ENCODE measurements at places on chromosomes 2 and 18.

DNA sequence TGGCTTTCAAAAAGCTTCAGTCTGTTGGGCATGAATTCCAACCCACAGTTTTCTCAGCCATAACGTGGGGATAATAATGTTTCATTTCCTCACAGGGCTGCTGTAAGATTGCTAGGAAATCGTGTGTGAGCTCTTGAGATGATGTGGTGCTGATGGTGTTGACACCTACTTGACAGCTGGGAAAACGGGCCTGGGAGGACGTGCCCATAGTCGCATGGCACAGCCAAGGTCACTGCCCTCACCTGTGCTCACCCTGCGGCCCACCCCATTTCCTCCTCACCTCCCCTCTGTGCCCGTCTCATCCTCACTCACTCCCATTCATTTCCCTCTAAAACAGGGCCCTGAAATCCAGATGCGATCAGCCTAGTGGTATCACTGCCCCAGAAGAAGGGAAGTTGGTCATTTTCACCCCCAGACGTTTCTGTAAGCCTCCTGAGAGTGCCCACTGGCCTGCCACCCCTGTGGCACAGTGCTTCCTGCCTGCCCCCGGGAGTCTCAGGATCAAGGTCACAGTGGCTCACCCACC, 33.0 kb downstream of the DPYSL5 start:
- no peak for DNase-seq

DNA sequence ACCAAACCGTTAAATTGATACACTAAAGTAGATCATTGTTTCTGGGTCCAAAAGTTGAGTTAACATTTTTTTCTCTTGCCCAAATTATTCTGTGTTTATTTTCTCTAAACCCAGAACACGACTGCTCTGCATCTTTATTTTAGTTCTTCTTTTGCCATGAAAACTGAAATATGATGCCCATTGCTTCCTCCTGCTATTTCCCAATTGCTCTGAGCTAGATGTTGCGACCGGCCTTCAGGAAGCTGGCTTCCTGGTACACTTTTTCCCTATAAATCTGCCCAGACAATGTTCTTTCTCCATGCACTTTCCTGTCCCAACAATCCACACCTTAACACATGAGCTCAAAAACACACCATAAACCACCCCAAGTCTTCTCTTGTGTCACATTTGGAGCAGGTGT, 501.4 kb downstream of the FBXO15 start:
- no peak for DNase-seq

GRCh38 chr2:236209535-236209934, 41.3 kb upstream of the GBX2 start:
- DNase-seq = no peak

DNA sequence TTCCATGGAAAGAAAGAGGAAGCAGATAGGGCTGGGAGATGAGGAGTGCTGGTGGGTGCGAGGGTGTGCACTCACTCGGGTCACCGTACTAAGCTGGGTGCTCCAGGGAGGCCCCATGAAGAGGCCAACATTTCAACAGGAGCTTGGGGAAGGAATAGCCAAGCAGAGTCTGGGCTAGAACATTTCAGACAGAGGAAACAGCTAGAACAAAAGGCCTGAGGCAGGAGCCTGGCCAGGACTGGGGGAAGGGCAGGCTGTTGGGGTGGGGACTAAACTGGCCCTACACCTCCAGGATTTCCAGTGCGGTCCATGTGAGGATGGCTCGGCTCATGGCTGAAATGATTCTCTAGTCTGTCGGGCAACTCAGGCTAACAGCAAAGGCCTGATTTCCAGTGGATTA, 90.8 kb downstream of the ZFP36L2 start:
- DNase-seq = no peak

- DNase-seq = no peak
These were observed 75.4 kb downstream of the CERKL start for GRCh38 chr2:181581534-181581933.

GRCh38 chr2:213152065-213152794, 818 bp upstream of the IKZF2 start:
- DNase-seq = no peak

- no peak for DNase-seq
These were observed 201.5 kb downstream of the LPIN1 start for GRCh38 chr2:11947956-11948355.

- DNase-seq = no peak
These were observed 44.4 kb downstream of the ST8SIA5 start for GRCh38 chr18:46712406-46712805.

DNA sequence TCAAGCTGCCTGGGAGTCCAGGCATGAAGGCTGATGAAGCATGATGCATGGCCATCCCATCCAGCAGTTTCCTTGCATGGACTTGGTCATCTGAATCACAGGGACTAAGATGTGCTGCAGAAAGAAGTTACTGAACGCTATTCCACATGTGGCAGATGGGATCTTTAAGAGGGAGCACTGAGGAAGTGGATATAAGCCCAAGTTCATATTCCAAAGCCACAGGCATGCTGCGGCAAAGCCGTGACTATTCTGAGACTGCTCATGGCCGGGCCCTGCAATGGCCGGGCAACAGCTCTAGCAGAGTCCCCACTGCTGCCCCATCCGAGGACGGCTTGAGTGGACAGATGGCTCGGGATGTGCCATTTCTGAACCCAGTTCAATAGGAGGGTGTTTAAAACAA, 61.5 kb downstream of the STPG4 start:
- no peak for DNase-seq

GRCh38 chr18:79252904-79253633, 142.7 kb upstream of the NFATC1 start:
- DNase-seq = no peak

DNA sequence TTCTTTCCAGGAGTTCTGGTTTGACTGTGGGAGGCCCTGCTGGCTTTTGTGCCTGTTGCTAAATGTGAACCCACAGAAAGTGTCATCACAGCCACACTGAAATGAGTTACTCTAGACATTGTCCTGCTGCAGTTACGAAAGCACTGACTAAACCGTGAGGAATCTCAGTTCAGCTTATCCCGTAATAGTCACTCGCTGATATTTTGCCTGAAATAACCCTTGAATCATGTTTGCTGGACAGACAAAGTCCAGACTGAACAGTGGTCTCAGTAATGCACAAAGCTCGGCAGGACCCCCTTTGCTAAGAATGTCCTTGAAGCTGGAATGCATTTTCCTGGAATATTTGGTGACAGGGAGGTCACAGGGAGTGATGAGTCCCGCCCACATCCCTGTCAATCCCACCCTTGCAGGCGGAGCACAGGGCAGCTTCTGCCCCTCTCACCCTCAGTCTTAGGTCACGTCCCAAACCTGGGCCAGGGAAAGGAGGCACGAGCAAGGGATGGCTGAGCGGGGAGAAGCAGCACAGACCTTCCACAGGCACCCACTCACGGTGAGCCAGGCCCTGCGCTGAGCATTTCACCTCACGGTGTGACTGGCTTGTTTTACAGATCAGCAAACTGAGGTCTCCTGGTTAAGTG, 53.4 kb downstream of the ADI1 start:
- no peak for DNase-seq

GRCh38 chr18:76544511-76545345, 49.7 kb upstream of the ZNF516 start:
- no peak for DNase-seq

- no peak for DNase-seq
These were observed 78.1 kb downstream of the CIB4 start for GRCh38 chr2:26562811-26563645.

DNA sequence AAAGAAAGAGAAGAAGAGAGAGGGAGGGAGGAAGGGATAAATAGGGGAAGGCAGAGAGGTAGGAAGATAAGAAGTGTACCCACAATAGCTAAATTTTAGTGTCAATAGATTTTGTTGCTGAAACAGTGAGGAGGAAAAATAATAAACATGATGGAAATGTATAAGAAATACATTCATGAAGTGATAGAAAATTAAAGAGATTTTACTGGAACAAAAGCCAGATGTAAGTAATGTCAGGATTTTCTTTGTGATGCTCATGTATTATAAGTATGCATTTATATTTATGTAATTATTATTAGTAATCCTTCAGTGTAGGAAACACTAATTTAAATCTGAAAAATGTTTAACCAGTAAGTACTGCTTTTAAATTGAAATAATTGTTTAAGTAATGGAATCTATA, 1125.2 kb upstream of the FANCL start:
- DNase-seq = no peak

DNA sequence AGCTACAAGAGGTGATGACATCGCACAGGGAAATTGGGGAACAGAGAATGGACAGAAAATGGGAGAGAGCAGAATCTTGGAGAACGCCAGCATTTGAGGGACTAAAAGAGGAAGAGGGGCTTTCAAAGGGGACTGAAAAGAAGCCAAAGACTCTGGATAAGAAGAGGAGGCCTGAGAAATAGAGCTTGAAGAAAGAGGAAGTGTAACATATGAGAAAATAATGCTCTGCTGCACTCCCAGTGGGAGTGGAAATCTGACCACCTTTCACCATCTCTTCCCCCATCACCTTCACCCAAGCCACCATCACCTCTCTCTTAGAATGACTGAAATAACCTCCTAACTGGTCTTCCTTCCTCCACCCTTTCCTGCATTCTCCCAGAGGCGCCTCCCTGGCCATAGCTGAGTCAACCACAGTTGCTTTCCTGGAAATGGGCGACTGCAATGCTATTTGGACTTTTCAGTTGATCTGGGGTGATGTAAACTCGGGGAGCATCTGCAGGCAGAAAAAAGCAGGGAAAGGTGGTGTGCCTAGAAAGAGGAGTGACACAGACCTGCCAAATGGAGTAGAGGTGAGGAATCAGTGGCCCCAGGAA, 16.8 kb downstream of the CXCR1 start:
- DNase-seq = no peak

GRCh38 chr2:145638675-145639074, 1118.8 kb upstream of the ZEB2 start:
- no peak for DNase-seq

DNA sequence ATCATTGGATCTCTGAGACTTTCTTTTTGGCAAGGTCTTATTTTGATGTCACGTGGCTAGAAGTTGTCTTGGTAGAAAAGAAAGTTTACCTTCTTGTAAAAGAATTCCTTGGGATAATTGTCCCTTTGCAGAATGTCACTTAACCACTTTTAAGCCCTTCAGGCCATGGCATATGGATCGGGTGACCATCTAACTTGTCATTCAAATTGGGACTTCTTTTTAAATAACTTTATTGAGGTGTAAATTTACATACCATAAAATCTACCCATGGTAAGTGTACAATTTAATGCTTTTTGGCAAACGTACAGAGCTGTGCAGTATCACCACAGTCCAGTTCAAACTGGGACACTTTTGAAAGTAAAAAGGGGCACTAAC, 24.6 kb downstream of the ARMC9 start:
- DNase-seq = no peak

DNA sequence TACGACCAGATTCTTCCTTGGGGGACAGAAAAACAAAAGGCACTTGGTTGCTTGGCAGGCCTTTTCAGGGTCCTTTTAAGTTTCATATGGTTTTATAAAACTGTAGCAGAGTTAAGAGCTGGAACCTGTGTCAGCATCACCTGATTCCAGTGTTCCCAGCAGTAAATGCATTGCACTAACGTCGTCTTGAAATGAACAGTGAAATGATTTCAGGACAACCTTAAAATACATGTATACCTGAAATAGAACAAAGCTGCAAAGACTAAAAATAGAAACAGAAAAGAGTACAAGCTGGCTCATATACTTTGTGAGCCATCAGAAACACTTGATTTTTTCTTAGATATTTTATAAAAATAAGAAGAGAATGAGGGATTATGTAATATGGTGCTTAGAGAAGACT, 51.9 kb downstream of the ACSL3 start:
- DNase-seq = no peak

DNA sequence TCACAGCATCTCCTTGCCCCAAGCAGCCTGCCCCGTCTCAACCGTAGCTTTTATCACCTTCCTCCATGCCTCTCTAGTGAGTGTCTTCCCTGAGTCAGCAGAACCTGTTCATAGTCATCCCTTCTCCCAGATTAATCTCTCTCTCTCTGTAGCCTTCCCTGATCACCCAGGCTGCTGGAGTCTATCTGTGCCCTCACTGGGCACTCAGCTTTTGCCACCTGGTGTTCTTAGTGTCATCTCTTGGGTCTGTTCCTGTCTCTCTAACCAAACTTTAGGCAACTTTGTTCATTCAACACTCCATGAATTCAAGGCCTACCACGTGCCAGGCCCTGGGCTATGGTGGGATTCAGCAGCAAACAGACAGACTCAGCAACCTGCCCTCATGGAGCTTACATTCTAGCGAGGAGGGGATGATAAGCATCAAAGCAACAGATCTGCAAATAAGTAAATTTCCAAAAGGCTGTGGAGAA, 159.1 kb downstream of the SMAD7 start:
- no peak for DNase-seq

DNA sequence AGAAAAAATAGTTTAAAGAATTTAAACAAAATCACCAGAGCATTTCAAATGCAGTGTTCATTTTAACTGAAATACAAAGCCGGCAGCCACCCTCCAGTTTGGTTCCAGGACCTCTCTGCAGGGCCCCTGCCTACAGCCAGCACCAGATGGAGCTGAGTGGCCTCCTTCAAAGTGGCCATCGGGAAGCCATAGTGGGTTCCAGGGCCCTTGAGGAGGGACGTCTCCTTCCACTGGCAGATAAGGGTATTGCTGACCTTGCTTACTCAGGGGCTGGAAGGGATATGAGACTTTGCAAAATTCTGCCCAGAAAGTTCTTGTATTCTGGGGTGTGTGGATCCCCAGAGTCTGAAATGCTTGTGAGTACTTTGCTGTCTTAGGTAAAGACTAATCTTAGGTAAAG, 205.2 kb upstream of the APCDD1 start:
- DNase-seq = no peak

GRCh38 chr2:40062381-40062780, 283.3 kb upstream of the THUMPD2 start:
- no peak for DNase-seq

DNA sequence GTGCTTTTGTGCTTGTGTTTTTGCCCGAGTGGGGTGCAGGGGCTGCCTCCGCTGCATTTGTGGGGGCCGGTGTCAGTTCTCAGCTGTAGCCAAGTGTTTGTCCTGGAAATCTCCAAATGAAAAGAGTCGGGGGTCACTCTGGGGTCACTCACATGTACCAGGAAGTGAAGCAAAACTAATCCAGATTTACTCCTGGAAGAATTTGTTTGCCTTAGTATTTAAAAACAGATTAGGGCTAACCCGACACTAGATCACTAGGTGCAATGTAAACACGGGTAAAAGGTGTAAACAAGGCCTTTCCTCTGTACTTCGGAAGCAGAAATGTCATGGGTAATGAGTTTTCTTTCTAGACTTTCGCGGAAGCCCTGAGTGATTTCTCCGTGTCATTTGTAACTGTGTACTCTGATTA, 50.3 kb downstream of the GBX2 start:
- no peak for DNase-seq

DNA sequence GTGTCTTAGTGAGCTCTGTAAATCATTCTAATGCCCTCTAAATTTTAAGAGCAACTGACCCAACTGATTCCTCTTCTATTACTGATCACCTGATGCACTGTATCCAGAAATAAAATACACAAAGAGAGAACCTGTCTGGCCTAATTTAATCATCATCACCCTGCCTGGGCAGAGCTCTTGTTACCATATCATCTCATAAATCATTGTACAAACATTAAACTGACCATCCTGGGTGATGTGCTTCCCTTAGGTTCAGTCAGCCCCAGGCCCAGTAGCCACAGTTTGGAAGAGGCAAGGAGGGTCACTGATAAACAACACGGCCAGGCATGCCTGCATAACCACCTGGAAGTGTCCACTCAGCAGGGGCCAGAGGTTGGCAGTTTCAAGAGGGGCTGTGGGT, 22.7 kb upstream of the ACMSD start:
- no peak for DNase-seq

GRCh38 chr2:43175020-43175441, 51.4 kb downstream of the ZFP36L2 start:
- no peak for DNase-seq

All from stimulated activated CD4-positive, alpha-beta T cell treated with anti-CD3 and anti-CD28 coated beads, TNF-alpha, amount 100 ng/mL, for 1 hour (primary cell).